ENCODE measurements at places on chromosomes 4 and X. TPM values are rescaled to one million over a fixed set of nuclear protein-coding genes. Genes with fewer than 3 reads are reported as not detected.

Gene NUDT11
- 0.84 TPM for total RNA-seq

DNA sequence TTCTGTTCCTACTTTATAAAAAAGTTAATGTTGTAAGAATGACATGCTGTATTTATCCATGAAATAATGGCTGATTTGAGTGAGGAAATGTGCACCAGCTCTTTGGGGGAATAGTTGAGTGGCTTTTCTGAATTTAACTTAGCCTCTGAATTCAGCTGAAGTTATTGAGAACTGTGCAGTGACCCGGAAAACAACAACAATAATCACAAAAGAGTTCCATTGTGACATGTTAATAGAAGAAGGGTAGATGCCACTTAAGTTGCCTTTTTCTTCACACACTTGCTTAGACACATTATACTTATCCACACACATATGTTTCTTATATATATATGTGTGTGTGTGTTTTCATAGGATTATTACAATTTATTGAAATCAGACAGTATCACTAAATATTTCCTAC, 301.2 kb downstream of the BMPR1B start:
- no peak for DNase-seq

Gene TMEM255A
- total RNA-seq: 0.76 TPM

DNA sequence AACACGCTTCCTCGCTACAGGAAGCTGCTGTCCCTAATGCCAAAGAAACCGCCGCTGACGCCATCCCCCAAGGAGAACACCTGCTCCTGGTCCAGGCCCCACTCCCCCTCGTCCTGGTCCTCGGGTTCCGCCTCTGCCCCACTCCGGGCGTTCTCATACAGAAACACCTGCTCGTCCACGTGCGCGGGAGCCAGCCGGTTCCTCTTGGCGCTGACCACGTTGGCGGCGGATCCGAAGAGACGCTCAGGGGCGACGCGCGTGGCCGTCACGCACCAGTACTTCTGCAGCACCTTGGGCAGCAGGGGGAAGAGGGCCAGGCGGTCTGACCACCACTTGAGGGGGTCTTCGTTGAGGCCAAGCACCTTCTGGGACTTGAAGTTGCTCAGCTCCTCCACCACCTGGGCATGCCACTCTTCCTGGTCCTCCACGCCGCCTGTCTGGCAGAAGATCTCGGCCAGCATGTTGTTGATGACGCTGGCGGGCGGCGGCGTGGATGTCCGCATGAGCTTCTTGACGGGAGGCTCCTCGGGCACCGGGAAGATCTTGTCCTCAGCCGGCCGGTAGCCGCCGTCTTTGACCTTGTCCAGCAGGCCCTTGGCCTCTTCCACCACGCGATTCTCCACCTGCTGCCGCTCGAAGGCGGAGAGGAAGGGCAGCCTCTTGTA, 12.0 kb downstream of the DHRSX start:
- no peak for DNase-seq

Gene AFF1
- total RNA-seq: 108 TPM

Gene GAGE12E
- not detected for total RNA-seq

- DNase-seq: no peak
These were observed 106.2 kb upstream of the FAT1 start for GRCh38 chr4:186829740-186830449.

GRCh38 chrX:42149765-42150164, 226.4 kb upstream of the CASK start:
- no peak for DNase-seq

DNA sequence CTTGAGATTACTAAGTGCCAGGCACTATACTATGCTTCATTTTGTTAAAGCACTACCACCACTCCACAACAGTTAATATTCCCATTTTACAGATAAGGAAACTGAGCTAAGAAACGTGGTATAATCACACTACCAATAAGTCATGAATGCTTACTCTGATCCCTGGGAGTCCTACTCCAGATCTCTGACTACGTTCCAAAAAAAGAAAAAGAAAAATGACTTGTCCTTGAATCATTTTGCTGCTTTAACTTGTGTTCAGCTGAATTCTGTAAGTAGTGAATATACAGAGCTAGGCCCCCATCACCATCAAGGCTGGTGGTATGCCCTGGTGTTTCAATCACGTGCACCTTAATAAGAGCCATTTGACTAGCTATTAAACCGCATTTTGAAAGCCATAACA, 39.4 kb downstream of the LDB2 start:
- no peak for DNase-seq

DNA sequence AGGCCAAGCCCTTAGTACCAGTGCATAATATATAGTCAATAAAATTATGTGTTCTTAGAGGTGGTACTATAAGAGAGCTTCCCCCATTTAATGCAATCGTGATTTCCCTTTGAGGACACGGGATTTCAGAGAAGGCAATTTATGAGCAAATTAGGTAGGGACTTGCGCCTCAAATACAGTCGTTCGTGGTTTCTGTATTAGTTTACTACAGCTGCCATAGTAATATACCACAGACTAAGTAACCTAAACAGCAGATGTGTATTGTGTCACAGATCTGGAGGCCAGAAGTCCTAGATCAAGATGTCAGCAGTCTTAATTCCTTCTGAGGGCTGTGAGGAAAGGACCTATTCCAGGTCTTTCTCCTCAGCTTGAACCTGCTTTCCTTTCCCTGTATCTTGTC, 1.5 kb upstream of the PUDP start:
- DNase-seq: no peak

DNA sequence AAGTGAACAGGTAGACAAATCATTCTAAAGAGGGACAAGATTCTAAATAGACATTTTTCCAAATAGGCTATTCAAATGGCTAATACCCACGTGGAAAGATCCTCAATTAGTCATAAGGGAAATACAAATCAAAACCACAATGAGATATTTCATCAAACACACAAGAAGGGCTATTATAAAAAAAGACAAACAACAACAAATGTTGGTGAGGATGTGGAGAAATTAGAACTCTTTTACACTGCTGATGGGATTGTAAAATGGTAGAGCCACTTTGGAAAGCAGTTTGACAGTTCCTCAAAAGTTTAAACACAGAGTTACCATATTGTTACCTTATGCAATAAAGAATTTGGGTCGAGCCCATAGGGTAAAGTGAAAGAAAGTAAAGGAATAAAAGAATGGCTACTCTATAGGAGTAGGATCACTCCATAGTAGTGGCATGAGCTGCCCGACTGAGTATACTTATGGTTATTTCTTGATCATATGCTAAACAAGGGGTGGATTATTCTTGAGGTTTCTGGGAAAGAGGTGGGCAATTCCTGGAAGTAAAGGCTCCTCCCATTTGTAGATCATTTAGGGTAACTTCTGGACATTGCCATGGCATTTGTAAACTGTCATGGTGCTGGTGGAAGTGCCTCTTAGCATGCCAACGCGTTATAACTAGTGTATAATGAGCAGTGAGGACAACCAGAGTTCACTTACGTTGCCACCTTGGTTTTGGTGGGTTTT, 58.9 kb upstream of the FAM9C start:
- DNase-seq: no peak

DNA sequence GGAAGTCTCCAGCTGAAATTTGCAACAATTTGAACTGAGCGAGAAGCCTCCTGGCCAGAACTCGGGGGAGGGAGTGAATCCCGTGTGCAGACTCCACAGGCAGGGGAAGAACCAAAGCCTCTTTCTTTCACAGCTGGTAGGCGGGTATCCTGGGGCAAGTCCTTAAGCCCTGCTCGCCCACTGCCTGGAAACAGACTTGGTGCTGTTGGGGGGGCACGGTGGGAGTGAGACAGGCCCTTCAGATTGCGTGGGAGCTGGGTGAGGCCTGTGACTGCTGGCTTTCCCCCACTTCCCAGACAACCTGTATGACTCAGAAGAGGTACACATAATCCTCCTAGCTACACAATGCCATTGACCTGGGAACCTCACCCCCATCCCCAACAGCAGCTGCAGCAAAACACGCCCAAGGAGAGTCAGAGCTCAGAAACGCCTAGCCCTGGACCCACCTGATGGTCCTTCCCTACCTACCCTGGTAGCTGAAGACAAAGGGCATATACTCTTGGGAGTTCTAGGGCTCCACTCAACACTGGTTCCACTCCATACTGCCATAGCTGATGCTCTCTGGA, 22.4 kb upstream of the RLIM start:
- DNase-seq: no peak

DNA sequence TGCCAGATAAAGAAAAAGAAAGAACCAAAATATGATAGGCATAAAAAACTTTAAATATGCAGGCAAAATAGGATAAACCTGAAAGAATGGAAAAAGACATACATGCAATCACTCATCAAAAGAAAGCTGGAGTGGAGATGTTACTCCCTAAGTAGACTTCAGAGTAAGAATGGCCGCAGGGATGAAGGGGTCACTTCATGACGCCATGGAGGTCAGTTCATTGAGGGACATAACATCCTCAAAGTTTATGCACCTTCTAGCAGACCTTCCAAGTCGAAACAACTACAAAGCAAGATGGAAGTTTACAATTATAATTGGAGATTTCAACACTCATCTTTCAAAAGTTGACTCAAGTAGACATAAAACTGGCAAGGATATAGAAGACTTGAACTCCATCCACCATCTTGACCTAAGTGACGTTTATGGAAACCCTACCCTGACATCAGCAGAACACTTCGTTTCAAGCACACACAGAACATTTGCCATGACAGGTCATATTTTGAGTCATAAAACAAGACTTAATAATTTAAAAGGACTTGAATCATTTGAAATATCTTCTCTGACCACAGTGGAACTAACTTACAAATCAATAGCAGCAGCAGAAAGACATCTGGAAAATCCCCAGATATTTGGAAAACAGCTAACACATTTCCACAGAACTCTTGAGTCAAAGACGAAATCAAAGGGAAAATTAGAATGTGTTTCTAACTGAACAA, 106.0 kb upstream of the LRPAP1 start:
- no peak for DNase-seq

Gene PPEF1
- total RNA-seq: not detected

DNA sequence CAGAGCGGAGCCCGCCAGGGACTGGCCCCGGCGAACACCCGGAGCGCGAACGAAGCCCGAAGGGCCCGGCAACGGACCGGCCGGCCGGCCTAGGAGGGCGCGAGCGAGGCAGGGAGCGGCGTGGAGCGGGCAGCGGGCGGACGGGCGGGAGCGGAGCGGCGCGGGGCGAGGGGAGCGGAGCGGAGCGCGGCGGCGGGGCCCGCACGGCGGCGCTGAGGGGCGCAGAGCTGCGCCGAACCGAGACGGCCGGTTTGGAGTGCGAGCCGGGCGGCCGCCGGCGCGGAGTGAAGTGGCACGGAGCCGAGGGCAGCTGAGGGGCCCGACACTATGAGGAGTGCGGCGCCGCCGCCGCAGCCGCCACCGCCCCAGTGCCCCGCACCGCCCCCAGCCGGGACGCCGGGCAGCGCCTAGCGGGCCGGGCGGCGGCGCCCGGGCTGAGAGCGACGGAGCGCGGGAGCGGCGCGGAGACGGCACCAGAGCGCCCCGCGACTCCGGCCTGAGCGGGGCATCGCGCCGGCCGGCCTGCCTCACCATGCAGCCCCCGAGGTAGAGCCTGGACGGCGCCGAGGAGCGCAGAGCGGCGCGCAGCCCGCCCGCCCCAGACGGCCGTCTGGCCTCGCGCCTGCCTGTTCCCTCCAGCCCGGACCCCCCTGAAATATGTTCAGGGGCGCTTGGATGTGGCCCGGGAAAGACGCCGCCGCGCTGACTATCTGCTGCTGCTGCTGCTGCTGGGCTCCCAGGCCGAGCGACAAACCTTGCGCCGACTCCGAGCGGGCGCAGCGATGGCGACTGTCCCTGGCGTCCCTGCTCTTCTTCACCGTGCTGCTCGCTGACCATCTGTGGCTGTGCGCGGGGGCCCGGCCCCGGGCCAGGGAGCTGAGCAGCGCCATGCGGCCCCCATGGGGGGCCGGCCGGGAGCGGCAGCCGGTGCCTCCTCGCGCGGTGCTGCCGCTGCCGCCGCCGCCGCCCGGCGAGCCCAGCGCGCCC, 793 bp downstream of the NALF2 start:
- no peak for DNase-seq

DNA sequence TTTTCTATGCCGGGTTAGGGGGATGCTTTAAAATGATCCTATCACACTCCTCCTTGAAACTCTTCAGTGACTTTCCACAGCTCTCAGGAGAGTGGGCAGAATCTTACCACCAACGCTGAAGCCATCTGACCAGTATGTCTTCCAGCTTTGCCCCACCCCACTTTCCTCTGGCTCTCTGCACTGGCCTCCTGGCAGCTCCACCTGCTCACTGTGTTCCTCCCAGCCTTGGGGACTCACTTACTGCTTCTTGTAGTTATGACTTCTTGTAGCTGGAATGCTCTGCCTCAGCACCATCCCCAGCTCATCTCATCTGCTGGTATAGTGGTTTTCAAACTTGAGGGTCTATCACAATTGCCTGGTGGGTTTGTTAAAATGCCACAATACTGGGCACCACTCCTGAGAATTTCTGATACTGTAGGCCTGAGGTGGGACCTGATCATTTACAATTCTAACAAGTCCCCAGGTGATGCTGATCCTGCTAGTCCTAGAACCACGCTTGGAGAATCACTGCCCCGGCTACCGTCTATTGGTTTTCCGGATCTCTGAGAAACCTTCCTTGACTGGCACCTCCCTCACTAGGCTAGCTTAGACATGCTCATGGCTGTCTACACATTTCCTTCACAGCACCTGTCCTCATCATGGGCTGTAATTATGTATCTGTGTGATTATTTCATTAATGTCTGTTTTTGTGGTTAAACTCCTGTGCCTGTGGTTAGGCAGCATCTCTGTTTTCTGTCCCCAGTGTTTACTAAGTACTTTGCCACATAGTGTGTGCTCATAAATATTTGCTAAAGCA, 152.2 kb downstream of the MGST2 start:
- no peak for DNase-seq

GRCh38 chr4:147741190-147741788, 9.4 kb downstream of the ARHGAP10 start:
- no peak for DNase-seq

DNA sequence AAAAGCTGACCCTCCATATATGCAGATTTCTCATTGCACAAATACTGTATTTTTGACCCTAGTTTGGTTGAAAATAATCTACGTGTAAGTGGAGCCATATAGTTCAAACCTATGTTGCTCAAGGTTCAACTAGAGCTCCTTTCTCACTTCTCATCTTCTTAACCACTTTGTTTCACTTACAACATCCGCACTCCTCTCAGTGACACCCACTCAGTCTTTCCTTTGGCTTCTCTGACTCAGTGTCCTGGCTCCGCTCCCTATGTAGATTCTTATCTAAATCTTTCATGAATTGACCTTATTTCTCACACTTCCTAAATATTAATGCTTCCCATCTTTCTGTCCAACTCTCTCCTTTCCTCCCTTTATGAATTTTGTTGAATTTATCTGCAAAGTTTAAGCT, 32.9 kb upstream of the DKK2 start:
- DNase-seq: no peak

Gene AMBN
- not detected for total RNA-seq

All from CD4-positive, alpha-beta memory T cell (primary cell).